ENCODE measurements at places on chromosomes 2 and 18.

DNA sequence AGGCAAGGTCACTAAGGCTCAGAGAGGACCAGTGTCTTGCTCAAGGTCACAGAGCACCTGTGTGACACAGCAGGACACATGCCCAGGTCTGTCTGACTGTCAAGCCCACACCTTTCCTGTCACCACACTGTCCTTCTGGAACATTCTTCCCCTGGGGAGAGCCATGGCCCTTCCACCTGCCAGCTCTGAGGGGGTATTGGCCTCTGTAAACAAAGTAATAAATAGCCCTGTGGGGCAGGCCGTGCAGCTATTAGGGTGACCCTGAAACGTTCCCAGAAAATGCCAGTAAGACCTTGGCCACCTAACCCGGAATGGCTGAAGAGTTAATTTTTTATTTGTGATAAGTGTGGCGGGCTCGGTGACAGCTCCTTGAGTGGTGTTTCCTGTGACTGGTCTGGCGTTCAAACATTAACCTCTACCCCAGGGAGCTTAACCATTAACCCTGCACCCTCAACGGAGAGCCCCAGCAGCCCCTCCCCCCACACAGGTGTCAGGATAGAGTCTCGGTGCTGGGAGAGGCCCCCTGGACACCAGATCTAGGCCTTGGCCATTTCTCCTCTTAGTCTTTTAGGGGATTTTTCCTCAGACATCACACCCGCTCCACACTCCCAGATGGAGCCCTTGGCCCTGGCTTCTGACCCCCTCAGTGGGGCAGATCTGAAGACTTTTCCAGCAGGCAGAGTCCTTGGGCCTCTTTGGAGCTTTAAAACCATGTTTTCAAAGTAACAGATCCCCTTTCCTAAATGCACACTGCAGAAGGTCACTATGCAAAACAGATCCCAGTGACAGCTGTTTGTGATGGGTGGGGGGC, 36.6 kb downstream of the SCTR start:
- no peak for DNase-seq

- no peak for DNase-seq
Observed at GRCh38 chr2:80322311-80322920, 17.9 kb upstream of the LRRTM1 start.

DNA sequence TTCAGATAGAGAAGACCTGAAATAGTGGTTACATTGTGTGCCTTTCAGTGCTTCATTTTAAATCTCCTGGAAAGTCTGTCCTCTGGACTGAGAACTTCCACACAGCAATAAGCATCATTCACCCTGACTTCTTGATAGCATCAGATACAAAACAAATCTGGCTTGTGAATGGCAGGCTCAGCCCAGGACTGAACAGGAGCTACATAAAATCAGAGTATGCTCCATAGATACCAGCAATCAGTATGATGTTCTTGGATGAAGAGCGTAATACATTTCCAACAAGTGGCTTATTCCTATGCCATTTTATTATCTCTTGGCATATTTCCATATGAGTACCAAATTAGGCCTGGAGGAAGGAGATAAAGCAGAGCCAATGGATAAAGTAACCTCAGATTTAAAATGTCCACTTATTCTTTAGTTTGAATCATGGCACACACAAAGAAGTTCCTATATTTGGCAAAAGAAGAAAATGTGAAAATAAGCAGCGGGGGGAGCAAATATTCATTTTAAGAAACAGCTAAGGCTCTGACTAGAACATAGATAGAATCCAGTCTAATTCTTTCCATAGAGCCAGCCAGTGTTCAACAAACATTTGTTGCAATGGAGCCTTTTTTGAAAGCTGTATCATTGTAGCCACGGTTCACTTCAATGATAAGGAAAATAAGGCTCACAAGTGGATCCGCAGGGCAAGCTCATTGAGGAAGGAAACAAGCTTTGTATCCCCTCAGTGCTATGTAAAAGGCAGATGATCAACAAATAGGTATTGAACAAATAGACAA, 230.8 kb upstream of the CHAC2 start:
- DNase-seq: no peak

- DNase-seq: no peak
Observed at GRCh38 chr2:11896386-11896785, 150.0 kb downstream of the LPIN1 start.

DNA sequence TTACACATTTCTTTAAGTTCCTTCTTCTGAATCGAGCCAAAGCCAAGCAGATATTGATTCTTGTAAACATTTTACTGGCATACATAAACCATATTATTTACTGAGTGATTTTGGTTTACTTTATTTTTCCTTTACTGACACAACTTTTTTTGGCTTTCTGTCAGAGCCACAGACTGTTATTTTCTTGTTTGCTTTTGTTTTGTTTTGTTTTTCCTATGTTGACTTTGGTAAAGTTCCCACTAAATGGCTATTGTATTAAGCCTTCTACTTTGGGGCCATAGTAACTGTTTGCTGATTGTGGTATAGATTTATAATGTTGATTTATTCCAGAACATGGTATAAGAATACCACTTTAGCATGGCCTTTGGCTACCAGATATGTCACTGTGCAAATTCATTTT, 419.4 kb downstream of the DCDC2C start:
- DNase-seq: no peak

- DNase-seq: no peak
Observed at GRCh38 chr18:57014772-57015413, 132.0 kb upstream of the BOD1L2 start.

- no peak for DNase-seq
Observed at GRCh38 chr2:97816411-97816810, 103.0 kb downstream of the ZAP70 start.

GRCh38 chr2:17620841-17621240, 80.3 kb downstream of the VSNL1 start:
- DNase-seq: no peak

GRCh38 chr2:66576561-66577320, 141.8 kb downstream of the MEIS1 start:
- DNase-seq: peak; percentile 13

GRCh38 chr2:118599141-118599540, 248.3 kb downstream of the EN1 start:
- no peak for DNase-seq

- no peak for DNase-seq
Observed at GRCh38 chr2:142983174-142983573, 105.7 kb downstream of the KYNU start.

GRCh38 chr18:32368991-32369390, 101.7 kb downstream of the GAREM1 start:
- no peak for DNase-seq

DNA sequence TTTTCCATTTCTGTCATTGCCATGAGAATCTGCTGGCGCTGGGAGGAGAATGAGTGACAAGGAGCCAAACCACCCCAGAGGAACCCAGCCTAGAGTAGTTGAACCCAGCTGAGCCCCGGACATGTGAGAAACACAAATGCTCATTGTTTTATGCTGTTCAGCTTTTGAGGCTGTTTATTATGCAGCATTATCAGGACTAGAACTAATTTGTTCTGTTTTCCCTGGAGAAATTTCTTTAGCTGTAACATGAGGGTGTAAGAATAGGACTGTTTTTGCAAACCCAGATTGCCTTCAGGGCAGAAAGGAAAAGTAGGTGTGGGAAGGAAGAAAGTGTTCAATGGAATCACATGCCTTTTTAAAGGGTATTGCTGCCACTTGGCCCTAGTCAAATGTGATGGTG, 28.5 kb upstream of the DOCK10 start:
- peak; percentile 4 for DNase-seq

DNA sequence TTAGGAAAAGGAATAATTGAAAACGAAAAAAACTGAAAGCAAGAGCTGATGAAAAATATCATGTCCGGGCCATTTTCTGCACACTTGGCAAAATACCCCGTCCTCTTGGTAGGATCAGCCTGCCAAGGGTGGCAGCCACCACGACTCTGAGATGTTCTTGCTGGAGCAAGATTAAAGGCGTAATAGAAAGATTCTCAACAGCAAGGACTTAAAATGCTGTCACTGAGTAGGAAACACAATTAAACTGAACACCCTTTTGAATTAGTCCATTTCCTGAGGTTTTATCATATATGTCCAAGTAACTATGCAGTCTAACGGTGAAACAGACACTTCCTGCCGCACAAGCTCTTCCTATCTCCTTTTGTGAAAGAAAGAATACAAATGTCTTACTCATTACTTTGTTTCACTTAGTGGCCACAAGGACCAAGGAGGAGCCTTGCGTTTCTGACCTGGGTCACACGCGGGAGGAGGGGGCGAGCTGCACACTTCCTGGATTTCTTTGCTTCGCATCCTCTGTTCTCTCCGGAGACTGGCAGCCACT, 222.7 kb downstream of the PIEZO2 start:
- peak; percentile 14 for DNase-seq

DNA sequence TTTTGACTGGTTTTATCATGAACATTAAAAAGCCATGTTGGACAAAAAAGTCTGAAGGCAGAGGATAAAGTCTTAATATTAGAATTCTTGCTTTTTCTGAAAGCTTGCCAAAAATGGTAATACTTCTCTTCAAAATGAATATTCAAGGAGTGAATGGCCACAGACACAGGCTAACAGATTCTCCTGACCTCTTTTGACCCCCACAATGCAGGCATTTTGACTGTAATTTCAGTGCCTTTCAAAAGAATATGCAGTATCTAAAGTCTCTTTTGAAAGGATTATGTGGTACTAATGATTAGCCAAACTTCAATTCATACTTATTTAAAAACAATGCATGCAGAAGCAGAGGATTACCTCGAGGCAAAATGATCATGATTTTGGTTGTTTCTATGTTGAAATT, 557.8 kb upstream of the GCFC2 start:
- no peak for DNase-seq

- no peak for DNase-seq
Observed at GRCh38 chr2:45743531-45744396, 92.3 kb downstream of the PRKCE start.

GRCh38 chr2:62208758-62209114, 12.8 kb downstream of the B3GNT2 start:
- DNase-seq: no peak

GRCh38 chr2:9107168-9108025, 99.2 kb upstream of the ASAP2 start:
- no peak for DNase-seq

GRCh38 chr2:46565364-46565763, 86.0 kb downstream of the TMEM247 start:
- DNase-seq: no peak
